ENCODE measurements at places on chromosomes 1 and 21.

GRCh38 chr1:201288007-201288406, 4.7 kb downstream of the PKP1 start:
- no peak overlapping the region for H3K4me3 ChIP-seq
- H3K36me3 ChIP-seq, result no peaks in the 10 kb centered on the region
- H3K27me3 ChIP-seq, result peaks cover 11% of the 10 kb centered on the region

GRCh38 chr1:196649990-196650389, 1.9 kb upstream of the CFH start:
- no peaks in the 10 kb centered on the region for H3K27me3 ChIP-seq
- H3K4me1 ChIP-seq, result no peaks in the 10 kb centered on the region
- no peaks in the 10 kb centered on the region for H3K36me3 ChIP-seq
- H3K4me3 ChIP-seq, result no peak overlapping the region
- no peak for DNase-seq
- no peak overlapping the region for H3K27ac ChIP-seq

- H3K4me1 ChIP-seq, result peaks cover 28% of the 10 kb centered on the region
- H3K27me3 ChIP-seq, result no peaks in the 10 kb centered on the region
- peak overlapping the region; percentile 91 for H3K4me3 ChIP-seq
- H3K36me3 ChIP-seq, result peaks cover 15% of the 10 kb centered on the region
- DNase-seq, result no peak
Measured at GRCh38 chr1:67687198-67687545, 2.2 kb downstream of the GADD45A start.

GRCh38 chr1:58650141-58650540, 49.7 kb downstream of the MYSM1 start:
- no peak overlapping the region for H3K27ac ChIP-seq
- no peaks in the 10 kb centered on the region for H3K4me1 ChIP-seq
- H3K4me3 ChIP-seq, result no peak overlapping the region
- no peak for DNase-seq
- H3K36me3 ChIP-seq, result peaks cover 3% of the 10 kb centered on the region

GRCh38 chr1:183632114-183632513, 3.5 kb downstream of the ARPC5 start:
- peaks cover 22% of the 10 kb centered on the region for H3K4me1 ChIP-seq
- H3K36me3 ChIP-seq, result peaks cover 35% of the 10 kb centered on the region
- H3K4me3 ChIP-seq, result no peak overlapping the region

DNA sequence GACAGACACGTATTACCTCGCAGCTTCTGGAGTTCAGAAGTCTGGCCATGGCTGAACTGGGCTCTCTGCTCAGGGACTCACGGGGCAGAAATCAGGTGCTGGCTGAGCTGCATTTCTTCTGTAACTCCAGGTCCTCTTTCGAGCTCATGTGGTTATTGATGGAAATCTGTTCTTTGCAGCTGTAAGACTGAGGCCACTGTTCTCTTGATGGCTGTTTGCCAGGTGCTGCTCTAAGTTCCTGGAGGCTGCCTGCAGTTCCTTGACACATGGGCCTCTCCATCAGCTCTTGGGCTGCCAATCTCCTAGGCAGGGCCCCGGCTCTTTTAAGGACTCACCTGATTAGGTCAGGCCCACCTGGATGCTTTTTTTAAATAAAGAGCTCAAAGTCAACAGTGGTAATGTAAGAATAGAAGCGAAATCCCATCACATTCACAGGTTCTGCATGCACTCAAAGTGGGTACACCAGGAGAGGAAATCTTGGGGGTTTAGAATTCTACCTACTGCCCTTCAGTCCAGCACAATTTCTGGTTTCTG, 139.1 kb downstream of the KAZN start:
- no peaks in the 10 kb centered on the region for H3K36me3 ChIP-seq
- no peak overlapping the region for H3K27ac ChIP-seq
- no peak overlapping the region for H3K4me3 ChIP-seq
- DNase-seq, result no peak

DNA sequence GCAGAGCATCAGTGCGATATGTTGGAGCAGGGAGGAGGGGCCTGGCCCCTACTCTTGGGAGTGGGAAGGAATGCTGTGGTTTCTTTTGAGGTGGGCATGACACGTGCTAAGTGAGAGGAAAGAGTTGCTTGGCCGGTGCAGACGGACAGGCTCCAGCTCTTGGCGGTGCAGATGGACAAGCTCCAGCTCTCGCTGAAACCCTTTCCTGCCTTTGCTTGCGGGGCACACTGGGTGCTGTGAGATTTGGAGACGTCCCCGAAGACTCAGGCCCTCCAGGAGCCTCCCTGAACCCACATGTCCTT, 15.9 kb downstream of the PDXK start:
- peaks cover 13% of the 10 kb centered on the region for H3K4me1 ChIP-seq
- peaks cover 4% of the 10 kb centered on the region for H3K36me3 ChIP-seq
- H3K4me3 ChIP-seq, result no peak overlapping the region
- no peak overlapping the region for H3K27ac ChIP-seq
- H3K27me3 ChIP-seq, result no peaks in the 10 kb centered on the region

- H3K36me3 ChIP-seq, result no peaks in the 10 kb centered on the region
- no peak overlapping the region for H3K4me3 ChIP-seq
- H3K4me1 ChIP-seq, result no peaks in the 10 kb centered on the region
- DNase-seq, result no peak
- H3K27me3 ChIP-seq, result no peaks in the 10 kb centered on the region
Measured at GRCh38 chr1:89657886-89658285, 25.0 kb downstream of the LRRC8C start.

DNA sequence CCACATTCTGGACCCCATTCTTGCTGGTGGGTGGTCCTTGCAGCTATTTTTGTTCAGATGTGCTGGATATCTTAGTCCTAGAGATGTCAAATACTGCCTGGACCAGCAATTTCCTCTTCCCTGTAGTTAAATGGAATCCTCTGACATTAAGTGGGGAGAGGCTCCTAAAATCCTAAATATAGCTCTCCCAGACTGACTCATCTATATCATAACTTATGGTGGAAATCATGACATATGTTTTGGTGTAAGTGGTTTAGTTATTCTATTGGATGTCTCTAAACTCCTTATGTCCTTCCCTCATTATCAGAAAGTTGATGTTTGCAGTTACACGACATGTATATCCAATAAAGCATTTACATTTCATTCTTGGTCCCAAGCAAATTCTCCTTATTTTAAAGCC, 73.1 kb downstream of the KCNJ6 start:
- no peak overlapping the region for H3K4me3 ChIP-seq
- H3K27me3 ChIP-seq, result no peaks in the 10 kb centered on the region
- DNase-seq, result no peak
- H3K27ac ChIP-seq, result no peak overlapping the region
- no peaks in the 10 kb centered on the region for H3K36me3 ChIP-seq
- no peaks in the 10 kb centered on the region for H3K4me1 ChIP-seq

DNA sequence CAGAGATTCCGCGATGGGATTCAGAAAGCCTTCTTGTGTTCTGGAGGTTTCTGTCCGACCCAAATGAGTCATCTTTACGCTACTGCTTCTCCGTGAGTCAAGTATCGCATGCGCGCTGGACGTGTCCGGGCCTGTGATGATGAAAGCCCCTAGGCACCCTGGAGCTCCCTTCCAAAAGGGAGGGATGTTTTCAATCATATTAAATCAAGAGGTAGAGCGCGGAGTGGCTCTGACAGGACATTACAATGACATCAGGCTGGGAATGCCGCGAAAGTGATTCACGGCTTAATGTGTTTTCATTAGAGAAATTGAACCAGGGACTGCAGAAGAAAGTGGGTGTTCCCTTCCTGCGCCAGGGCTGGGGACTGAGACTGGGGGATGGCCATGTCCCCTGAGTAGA, 48.5 kb downstream of the AJAP1 start:
- no peak for DNase-seq
- H3K27ac ChIP-seq, result no peak overlapping the region
- H3K4me1 ChIP-seq, result no peaks in the 10 kb centered on the region
- no peaks in the 10 kb centered on the region for H3K36me3 ChIP-seq
- no peaks in the 10 kb centered on the region for H3K27me3 ChIP-seq

- H3K27me3 ChIP-seq, result no peaks in the 10 kb centered on the region
- peaks cover 8% of the 10 kb centered on the region for H3K4me1 ChIP-seq
- H3K27ac ChIP-seq, result no peak overlapping the region
- DNase-seq, result no peak
- H3K36me3 ChIP-seq, result no peaks in the 10 kb centered on the region
Measured at GRCh38 chr1:224047538-224047937, 66.4 kb upstream of the FBXO28 start.

DNA sequence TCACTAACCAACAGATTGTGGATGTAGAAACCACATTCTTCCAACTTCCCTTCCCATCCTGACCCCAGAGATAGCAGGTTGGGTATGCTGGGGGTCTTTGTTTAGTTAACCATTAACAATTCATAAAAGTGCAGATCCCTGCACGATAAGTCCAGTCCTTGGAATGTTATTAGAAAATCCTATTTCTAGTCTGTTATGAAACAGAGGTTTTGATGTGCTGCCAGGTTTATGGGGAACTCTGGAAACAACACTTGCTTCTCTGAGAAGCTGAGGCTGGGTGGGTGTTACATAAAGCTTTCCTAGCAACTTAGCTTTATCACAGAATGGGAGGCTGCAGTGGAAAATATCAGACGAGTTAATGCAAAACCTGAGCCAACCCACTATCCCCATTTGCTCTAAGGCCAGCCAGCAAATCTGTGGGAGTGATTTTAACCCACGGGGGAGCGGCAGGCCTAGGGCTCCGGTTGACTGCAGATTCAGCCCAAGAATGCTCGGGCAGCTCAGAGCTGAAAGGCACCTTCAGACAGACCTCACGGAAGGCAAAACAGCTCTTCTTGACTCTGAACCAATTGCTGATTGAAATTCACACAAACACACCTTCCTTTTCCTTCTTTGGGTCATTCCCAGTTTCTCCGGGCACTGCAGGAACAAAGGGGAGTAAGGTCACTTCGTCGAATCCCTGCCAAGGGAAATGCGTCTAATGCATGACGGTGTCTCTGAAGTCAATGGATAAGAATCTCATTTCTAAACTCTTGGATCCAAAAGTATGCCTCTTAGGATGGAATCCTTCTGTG, 111.7 kb upstream of the IRF2BP2 start:
- H3K4me1 ChIP-seq, result peaks cover 52% of the 10 kb centered on the region
- H3K36me3 ChIP-seq, result no peaks in the 10 kb centered on the region
- DNase-seq, result no peak
- H3K27me3 ChIP-seq, result no peaks in the 10 kb centered on the region
- H3K27ac ChIP-seq, result no peak overlapping the region

Measured in HCT116 (cell line).